NCI-H460 (cell line): ENCODE measurements at places on chromosomes 5 and 9.

DNA sequence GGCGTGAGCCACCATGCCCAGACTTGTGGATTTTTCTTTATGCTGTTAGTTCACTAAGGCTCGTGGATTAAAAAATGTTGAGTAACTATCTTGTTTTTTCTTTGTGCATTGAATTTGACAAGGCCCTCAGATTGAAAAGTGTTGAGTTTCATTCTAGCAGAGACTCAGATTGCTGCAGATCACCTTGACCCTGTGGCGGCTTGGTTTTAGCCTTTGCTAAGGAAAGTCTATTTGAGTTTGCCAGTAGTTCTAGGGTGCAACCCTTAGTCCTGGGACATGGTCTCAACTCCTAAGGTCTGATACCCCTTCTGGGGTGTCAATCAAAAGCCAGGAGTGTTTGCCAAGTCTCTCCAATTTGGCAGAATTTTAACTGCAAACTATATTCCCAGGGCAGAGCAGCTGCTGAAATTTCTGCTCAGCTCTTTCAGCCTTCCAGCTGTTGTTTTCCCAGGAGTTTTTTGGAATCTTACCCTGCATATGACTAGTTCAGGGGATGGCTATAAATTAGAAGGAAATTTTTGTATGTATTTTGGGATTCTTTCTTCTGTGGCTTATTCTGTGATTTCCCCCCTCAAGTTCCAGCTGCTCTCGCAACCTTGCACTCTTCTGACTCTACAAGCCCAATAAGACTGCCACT is 84.3 kb upstream of the HAND1 start:
- no peak for DNase-seq

DNA sequence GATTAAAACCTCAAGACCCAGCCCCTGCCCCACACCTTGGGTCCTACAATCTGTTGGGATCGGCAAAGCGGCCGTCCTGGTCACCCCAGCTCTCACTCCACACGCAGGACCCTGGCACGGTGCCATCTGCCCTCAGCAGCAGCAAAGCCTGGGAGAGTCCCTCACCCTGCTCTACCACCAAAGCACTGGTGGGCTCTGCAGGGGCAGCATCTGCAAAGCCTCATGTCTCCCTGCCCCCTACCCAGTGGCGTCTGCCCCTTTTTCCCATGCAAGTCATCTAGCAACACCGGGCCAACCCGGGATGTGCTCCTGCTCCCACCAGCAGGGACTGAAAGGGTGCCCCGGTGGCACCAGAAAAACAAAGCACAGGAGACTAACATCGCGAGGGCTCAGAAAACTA is 19.6 kb upstream of the CNOT6 start:
- DNase-seq = no peak

- no peak for DNase-seq
Observed at GRCh38 chr9:17795744-17796143, 216.9 kb downstream of the SH3GL2 start.

GRCh38 chr5:179319741-179320281 is 25.4 kb downstream of the ADAMTS2 start:
- no peak for DNase-seq

DNA sequence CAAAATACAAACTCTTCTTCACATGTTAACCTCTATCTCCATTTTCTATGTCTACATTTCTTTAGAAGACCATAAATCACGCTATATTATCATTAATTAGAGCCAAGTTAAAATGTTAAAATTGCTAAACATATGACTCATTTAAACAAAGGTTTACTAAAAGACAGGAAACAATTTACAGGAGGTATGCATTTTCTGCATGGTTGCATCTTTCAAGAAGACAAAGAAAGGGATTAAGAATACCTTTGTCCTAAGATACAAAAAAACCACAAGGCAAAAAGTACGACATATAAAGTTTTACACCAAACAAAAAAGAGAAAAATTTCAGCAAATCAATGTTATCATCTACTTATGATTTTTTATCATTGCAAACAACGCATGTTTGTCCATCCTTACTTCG is 324.4 kb downstream of the PDE4D start:
- no peak for DNase-seq

- DNase-seq = no peak
Observed at GRCh38 chr9:85600675-85601263, 141.0 kb downstream of the AGTPBP1 start.

DNA sequence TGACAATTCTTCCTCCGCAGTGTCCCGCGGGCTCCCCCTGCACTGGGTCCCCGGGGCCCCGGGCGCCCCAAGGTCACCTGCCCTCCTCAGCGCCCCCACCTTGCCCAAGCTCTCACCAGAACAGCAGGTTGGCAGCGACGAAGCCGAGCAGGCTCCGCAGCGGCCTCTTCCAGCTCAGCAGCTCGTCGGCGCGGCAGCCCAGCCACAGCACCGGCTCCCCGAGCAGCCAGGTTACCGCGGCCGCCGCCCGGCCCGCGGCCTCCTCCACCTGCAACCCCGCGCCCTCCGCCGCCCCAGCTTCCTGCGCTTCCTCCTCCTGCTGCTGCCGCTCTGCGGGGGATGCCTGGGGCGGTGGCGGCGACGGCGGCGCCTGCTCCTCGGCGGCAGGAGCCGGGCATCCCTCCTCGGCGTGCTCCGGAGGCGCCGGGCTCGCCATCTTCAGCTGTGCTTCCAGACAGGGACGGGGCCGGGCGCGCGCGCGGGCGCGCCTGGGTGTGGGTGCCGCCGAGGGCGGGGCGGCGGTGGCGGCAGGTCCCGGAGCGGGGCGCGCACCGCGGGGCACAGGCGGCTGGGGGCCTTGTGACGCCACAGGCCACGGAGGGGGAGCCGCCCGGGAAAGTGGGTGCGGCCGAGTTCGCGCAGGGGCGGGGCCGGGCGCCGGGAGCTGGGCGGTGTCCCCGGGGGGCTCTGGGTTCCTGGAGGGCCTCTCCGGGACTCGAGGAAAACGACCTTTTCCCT is at the start of gene RETREG1:
TSS of gene RETREG1 (minus strand) at position 462 of the 738 bp plus-strand sequence. CDS start at position 436, 26 bp downstream.
- peak; percentile 21 for DNase-seq

GRCh38 chr5:113526421-113526820 is 12.9 kb downstream of the YTHDC2 start:
- DNase-seq = no peak

GRCh38 chr9:107970726-107971125 is 481.2 kb upstream of the KLF4 start:
- no peak for DNase-seq

DNA sequence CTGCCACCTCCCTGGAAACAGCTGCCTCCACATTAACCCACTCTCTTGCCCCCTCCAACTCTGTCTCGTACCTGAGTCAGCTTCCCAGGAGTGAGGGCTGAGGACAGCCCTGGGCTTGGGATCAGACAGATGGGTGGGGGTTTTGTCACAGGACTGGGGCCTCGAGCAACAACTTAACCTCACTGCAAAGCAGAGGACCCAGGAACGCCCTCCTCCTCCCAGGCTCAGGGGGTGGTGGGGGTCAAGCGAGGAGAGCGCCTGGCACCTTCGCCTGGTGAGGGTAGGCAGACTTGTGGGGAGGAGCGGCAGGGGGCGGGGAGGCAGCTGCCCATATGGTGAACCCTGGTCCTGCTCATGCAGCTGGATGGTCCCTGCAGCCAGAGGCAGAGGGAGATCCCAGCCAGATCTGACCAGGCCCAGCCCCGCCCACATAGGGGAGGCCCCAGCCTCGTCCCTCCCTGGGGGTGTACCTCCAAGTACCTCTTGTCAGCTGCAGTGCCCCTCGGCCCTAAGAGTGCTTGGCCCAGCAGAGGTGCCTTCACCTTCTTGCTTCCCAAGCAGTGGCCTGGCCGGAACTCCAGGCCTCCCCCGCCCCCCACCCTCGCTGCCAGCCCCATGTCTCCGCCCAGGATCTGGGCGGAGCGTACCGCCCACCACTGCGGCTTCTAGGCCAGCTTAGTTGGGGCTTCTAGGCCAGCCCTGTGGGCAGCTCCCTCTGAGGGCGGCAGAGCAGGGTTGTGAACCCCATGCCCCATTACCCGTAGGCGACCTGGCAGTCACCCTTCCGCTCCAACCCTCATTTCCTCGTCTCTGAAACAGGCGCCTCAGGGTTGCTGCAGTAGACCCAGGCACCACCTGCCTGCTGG is at the start of gene SARDH:
TSS of gene SARDH (minus strand) at position 579 of the 866 bp plus-strand sequence. CDS start 4,179 bp downstream, outside the sequence.
- no peak for DNase-seq
